Right hindlimb (tissue), 1 donor: ENCODE measurements at places on chromosomes 7 and 10.

GRCh38 chr10:93080350-93081046 is 6.8 kb downstream of the CYP26A1 start:
- peak; percentile 65 for DNase-seq

DNA sequence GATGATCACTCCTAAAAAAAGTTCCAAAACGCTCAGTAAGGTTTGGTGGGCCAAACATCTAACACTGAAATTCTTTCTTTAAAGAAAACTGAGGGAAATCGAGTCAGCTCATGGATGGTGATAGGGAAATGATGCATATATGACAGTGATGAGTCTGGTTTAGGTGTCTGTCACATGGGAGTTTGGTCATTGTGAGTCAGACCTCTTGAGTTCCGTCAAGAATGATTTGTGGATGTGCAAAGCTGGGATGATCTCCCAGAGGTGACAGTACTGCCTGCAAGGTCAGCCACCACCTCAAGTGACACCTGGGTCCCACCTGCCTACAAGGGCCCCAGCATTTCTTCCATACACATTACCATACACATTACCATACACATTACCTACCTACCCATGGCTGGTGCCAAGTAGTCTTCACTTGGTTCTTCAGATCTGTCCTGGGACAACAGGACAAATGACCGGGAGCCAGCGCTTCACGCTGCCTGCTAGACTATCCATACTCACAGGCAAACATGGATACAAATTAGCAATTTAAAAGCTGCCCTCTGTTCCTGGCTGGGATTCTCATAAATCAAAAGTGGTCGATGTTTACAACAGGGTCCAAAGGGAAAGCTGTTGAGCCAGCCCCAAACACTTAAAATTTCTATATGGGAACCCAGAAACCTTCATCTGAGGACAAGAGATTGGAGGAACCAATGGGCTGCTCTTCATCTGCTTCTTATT is 128.4 kb downstream of the ADAM12 start:
- no peak for DNase-seq

- DNase-seq: no peak
Observed at GRCh38 chr7:104035351-104035750, 45.9 kb upstream of the RELN start.

GRCh38 chr7:138907201-138907847 is 73.9 kb downstream of the KIAA1549 start:
- no peak for DNase-seq

- DNase-seq: no peak
Observed at GRCh38 chr10:49351669-49352068, 44.2 kb downstream of the DRGX start.

DNA sequence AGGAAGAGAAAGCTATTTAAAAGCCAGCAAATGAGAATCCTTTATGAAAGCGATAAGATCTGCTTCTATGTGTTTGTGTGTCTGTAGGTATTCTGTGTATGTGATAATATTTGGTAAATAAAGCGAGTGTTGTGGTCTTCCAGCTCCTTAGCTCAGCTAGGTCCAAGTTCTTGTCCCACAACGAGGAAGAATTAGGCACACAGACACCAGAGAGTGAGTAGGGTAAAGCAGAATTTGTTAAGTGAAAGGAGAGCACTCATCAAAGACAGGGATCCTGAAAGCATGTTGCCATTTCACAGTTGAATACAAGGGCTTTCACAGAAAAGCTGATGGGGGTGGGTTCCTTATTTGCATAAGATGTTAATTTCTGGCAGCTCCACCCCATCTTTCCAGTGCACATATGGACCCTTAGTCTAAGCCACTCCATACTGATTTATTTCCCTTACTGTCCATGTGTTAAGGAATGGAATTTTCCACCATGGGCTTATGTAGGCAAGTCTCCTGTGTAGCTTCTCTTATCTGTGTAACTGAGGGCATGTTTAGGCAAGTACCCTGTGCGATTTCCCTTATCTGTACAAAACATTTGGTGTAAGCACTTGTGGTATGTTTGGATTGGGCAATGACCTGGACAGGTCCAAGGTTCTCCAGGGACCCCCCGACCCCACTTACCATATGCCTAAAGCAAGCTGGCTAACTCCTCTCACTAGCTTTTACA is 165.9 kb upstream of the VIPR2 start:
- no peak for DNase-seq

DNA sequence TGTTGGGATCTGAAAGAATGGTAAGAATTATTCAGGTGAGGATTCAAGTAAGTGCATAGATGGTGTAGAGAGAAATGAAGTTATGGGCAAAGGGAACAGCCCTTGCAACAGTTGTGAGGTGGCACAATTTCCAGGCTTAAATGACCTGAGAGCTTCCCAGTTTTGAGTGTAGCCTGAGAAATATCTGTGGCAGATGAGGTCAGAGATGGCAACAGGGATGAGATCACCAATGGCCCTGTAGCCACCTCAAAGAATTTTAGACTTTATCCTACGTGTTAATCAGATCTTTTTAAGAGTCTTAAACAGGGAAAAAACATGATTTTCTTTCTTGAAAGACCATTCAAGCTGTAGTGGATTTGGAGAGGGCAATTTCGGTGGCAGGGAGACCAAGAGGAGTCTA is 1.9 kb upstream of the NRF1 start:
- DNase-seq: no peak

GRCh38 chr10:88131511-88132139 is 268.2 kb downstream of the PTEN start:
- DNase-seq: peak; percentile 79

GRCh38 chr10:59373071-59373470 is 10.7 kb upstream of the FAM13C start:
- DNase-seq: no peak

DNA sequence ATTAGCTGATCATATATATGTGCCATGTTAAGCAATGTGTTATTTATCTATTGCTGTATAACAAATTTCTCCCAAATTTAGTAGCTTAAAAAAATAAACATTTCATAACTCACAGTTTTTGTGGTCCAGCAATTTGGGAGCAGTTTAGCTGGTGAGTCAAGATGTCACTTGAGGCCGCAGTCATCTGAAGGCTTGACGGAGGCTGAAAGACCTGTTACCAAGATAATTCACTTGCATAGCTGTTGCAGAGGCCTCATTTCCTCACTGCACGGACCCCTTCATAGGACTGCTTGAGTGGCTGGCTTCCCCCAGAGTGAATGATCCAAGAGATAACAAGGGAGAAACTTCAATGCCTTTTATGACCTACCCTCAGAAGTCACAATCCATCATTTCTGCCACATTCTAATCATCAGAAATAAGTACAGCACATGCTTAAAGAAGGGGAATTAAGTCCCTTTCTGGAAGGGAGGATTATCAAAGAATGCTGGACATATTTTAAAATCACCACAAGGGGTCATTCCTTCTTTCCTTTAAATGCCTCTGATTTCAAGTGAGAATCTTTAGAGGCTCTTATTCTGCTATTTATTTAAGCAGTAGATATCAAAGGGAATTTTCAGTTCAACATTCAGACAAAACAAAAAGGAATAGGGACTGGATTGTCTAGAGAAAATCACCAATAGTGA is 10.5 kb upstream of the SRPK2 start:
- DNase-seq: no peak

DNA sequence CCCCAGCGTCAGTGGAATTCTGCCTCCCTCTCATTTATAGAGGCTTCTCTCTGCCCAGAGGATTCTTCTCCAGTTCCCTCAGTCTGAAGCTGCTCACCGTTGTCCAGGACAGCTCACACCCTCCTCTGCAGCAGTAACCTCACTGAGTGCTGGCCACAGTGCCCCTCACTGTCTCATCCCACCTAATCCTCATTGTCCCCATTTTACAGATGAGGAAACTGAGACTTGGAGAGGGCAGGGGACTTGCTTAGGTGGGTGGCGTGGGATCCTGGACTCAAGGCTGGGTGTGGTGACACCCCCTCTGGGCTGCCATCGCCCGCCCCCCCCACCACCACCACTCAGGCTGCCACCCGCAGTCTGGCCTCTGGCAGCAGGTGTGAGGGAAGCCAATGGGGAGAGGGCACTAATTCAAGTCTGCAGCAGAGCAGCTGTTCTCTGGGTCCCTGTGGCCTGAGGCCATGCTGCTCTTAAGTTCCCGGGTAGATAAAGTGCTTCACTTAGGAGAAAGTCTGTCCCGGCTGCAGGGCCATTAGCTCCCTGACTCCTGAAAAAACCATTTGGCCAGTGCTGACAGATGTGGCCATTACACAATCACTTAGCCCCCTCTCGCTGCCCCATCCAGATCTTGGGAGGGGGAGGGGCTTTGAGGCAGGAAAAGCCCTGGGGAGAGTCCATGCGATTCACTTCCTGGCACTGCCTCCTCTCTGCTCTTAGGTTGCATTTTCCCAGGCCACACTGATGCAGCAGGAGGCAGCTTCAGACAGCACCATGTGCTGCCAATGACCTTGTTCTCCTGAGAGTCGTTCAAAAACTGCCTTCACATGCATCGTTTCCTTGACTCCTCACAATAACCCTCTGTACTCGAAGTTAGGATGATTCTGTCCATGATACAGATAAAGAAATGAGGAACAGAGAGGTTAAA is 36.3 kb downstream of the DRGX start:
- DNase-seq: peak; percentile 53
